ENCODE measurements at places on chromosomes 7 and 10. TPM values are rescaled to one million over a fixed set of nuclear protein-coding genes. Genes with fewer than 3 reads are reported as not detected.
A peak's percentile ranks its signal among the peaks of the same experiment; 100 is the strongest.

Gene SMKR1
- not detected for total RNA-seq

Gene GDF10
- 0.08 TPM for total RNA-seq

Gene IQCE
- 5.7 TPM for total RNA-seq

Gene MMP21
- total RNA-seq, result 0.20 TPM

Gene GPR26
- not detected for total RNA-seq

DNA sequence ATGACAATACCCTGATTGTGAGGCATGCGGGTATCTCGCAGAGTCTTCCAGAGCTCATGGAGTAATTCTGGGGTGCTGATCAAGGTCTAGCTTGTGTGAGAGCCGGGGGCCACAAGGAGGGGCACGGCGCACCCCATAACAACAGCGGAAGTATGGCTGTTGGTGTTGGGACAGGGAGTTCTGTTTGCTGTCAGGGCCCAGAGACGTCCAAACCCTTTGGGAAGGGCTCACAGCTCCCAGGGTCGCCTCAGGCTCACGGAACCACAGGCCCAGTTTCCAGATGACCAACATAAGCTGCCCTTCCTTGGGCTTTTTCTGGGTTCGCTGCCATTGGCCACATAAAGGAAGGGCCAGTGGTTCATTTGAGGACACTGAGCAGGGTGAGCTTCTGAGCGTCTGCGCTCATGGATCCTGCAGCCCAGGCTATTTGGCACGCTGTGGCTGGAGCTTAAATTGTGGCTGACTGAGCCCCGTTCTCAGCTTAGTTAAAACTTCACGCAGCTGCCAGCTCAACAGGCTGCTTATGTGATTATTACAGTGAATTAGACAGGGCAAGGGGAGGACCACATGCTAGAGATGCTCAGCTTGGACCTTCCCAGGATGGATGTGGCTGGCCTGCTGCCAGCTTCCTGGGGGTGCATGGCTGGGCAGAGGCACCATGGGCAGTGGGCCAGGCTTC, 92.3 kb downstream of the DNAJB6 start:
- no peak for DNase-seq

- no peak for DNase-seq
Measured at GRCh38 chr10:31830887-31831286, 97.7 kb downstream of the ARHGAP12 start.

- DNase-seq, result no peak
Measured at GRCh38 chr7:147438216-147438615, 1152.3 kb upstream of the C7orf33 start.

DNA sequence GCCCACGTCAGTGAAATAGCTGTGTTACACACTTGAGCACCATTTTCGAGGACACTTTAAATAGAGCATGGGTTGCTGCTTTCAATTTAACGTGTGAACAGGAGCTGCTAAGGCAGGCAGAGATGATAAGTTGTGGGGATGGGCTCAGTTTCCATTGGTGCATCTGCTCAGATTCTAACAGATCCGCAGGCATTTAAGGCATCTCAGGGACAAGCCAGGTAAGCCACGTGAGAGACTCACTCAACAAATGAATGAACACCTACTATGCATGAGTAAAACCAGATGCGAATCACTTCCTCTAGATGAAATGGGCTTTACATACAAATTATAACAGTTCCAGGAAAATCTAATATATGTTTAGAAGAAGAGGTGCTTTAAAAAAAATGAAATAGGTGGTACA, 34.6 kb downstream of the PLXNA4 start:
- DNase-seq, result no peak

DNA sequence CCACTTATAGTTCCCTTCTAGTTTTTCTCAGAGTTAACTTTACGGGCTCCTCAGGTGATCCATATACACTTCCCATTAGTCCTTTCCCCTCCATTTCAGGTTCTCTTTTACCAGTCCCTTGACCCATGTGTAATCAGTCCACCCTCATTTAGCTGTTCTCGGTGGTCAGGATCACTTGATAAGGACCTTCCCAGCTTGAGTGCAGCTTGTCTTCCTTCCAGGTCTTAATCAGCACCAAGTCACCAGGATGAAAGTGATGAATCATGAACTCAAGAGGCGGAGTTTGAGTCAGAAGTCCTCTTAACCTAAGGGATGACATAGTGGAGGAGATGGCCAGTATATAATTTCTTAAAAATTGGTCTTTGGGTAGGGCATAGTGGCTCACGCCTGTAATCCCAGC, 63.1 kb upstream of the CNTNAP2 start:
- DNase-seq, result no peak

DNA sequence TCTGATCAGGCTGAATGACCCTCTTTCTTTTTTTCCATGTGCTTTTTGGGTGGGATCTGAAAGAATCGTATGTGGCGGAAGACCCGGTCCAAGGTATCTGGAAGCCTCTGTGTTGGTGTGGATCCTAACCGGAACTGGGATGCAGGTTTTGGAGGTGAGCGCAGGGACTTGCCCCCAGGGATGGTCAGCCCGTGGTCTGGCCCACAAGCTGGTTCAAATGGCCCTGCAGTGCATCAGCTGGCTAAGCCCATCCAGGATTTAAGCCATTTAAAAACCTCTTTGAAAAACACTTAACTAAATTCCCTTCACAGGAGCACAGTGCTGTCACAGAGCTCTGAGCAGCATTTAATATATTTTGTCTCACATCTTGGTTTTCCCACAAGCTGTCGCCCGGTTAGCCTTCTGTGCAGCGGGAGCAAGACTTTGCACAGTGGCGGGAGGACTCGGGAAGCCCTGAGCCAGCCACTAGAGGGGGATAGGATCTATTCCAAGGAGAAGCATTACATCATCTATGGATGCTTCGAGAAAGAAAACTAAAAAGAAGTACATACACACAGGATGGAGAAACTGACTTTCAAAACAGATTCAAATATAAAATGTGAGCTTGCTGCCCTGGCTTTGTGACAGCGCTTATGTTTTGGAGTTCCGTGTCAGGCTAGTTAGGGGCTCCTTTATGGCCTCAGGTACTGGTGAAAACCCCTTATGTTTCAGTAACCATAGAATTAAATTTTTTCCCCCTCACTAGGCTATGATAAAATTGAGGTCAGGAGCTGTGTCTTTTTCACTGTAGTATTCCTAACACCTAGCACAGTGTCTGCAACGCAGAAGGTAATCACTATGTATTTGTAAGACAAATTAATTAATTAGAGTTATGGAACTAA, 11.3 kb downstream of the CPA2 start:
- peak; percentile 53 for DNase-seq

GRCh38 chr10:7029672-7030071, 381.2 kb downstream of the SFMBT2 start:
- DNase-seq, result no peak

GRCh38 chr10:61852261-61852660, 49.2 kb upstream of the ARID5B start:
- no peak for DNase-seq

GRCh38 chr10:124354411-124355382, 64.0 kb downstream of the OAT start:
- peak; percentile 85 for DNase-seq

DNA sequence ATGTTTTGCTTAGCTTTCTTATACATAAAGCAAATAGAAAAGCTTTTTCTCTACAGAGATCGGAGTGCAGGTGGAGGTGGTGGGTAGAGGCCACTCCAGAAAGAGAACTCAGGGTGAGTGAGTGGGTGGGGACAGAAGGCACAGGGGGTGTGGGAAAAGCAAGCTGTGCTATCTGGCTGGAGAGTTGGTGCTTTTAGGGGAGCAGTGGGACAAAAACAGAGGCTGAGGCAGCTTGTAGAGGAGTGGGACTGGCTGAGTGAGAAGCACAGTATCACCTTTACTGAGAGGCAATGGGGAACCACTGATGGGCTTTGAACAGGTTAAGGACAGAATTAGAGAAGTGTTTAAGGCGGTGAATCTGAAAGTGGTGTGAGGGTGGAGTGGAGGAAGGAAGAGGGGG, 275.3 kb downstream of the TCF7L2 start:
- DNase-seq, result no peak

- no peak for DNase-seq
Measured at GRCh38 chr10:95308389-95309302, 17.8 kb upstream of the PDLIM1 start.

DNA sequence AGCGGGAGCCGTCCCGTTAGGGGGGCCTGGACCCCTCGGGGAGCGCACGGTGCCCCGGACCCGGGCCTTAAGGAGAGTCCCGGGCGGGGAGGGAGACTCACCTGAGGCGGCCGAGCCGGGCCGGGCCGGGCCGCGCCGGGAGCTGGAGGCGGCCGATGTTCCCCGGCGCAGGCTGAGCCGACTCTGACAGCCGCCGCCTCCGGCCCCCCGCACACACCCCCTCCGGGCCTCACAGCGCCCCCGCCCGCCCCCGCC, at the start of gene ACHE:
ACHE (minus strand) TSS at position 188 of the 255 bp plus-strand sequence. CDS start 1,656 bp downstream, outside the sequence.
- DNase-seq, result no peak

- peak; percentile 35 for DNase-seq
Measured at GRCh38 chr7:130379921-130380860, at the start of gene CPA1. CPA1 (plus strand) TSS chr7:130380494; CDS start chr7:130380521, 27 bp downstream.
